ENCODE measurements at places on chromosomes 5 and 9.

- DNase-seq, result peak; percentile 5
Measured at GRCh38 chr5:101278011-101278687, 375.1 kb upstream of the ST8SIA4 start.

DNA sequence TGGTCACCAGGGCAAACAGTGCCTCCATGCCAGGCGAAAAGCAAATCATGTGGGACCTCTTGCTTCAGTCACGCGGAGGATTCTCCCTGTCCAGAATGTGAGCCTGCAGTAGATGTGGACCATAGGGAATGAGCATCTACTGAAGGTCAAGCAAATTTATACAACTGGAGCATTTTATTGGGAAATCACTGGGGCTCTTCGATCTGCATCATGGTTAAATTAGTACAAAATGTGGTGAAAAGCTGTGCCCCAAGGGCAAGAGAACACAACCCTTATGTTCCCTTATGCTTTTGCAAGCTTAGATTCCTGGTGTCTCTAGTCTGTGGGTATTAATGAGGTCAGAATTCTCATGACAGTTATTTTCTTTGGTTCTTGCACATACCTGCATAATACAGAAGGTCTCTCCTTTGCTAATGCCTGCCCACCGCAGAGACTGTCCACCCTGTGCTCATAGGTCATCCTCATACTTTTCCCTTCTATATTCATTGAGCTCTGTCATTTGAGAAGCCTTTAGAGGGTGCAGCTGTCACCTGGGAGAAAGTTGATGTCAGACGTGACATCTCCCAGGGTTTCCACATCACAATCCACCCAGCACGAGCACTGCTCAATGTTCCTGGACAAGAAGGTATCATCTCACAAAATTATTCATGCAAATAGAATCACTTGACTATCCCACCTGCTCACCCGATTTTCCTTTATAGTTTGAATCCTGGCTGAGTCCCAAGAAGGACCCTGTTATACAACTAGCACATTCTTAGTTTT lies 111.7 kb downstream of the NXNL2 start:
- no peak for DNase-seq

DNA sequence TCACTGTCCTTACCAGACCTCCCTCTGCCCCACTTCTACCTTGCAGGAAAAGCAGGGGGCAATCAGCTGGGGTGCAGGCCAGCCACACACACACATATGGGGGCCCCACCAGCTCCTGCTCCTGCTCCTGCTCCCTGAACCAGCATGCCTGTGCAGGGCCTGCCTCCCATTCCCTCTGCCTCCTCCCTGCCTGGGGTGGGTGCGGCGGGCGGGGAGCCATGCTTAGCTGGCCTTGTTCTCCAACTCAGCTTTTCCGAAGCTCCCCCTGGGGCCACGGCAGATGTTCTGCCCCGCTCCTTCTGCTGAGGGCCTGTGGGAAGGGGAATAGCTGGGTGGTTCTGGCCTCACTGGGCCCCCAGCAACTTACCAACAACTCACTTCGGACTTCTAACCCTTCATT lies 89.8 kb downstream of the ZNF354C start:
- no peak for DNase-seq

DNA sequence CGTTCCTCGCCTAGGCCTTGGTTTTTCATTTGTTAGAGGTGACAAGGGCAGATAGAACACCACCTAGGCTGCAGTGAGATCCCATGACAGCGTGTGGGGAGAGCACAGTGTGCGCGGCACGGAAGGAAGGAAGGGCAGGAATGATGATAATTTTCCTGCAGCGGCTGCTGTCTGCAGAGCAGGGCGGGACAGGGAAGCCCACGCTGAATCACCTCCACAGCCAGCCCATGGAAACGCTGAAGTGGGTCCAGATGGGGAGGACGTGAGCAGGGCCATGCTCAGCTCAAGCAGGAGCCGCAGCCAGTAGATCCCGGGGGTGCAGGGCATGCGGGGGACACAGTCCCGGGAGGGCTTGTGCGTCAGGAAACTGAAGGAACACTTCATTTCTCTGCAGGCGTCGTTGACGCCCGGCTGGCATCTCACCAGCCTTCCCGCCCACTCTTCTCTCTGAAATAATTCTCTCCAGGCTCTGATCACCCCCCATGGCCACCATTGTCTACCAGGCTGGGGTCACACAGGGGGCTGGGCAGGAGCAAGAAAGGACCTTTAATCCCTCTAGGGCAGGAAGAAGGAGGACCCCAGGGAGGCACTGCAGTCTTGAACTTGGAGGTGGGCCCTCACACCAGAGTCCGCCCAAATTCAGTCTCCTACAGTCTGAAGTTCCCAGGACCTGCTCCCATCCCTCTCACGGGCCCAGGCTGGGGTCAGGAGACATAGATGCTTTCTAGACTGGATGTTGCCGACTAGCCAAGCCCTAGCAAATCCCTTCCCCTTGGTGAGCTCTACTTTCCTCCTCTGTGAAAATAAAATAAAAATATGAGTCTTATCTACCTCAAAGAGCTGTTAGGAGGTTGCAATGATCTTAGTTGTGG lies 20.9 kb upstream of the SYNPO start:
- no peak for DNase-seq

DNA sequence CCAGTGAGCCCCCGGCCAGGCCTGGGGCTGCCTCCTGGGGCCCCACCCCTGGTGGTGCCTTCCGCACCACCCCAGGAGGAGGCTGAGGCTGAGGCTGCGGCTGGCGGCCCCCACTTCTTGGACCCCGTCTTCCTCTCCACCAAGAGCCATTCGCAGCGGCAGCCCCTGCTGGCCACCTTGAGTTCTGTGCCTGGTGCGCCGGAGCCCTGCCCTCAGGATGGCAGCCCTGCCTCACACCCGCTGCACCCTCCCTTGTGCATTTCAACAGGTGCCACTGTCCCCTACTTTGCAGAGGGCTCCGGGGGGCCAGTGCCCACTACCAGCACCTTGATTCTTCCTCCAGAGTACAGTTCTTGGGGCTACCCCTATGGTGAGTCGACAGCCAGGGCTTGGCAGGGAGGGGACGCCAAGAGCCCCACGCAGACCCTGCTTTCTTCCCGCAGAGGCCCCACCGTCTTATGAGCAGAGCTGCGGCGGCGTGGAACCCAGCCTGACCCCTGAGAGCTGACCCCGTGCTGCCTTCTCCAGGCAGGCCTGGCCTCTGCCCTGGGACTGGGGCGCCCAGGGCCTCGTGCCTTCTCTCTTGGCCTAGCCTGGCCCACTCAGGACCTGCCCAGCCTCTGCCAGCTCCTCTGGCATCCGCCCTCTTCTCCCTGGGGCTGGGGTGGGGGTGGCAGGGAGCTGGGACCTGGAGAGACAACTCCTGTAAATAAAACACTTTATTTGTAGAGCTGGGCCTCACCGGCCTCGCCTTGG lies 4.0 kb upstream of the EHMT1 start:
- DNase-seq, result no peak

Measured in astrocyte of the cerebellum (primary cell).